Activated CD4-positive, alpha-beta T cell treated with anti-CD3 and anti-CD28 coated beads for 24 hours (primary cell): ENCODE measurements at places on chromosomes 7 and 10.

DNA sequence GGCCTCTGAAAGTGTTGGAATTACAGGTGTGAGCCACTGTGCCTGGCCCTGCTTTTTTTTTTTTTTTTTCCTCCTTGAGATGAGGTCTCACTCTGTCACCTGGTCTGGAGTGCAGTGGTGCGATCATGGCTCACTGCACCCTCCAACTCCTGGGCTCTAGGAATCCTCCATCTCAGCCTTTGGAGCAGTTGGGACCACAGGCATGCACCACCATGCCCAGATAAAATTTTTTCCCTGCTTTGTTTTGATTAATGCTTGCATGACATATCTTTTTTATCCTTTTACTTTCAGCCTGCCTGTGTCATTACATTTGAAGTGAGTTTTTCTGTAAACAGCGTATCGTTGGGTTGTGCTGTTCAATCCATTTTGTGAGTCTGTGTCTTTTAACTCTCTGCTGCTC, 97.0 kb downstream of the ANKRD61 start:
- no peak for DNase-seq

DNA sequence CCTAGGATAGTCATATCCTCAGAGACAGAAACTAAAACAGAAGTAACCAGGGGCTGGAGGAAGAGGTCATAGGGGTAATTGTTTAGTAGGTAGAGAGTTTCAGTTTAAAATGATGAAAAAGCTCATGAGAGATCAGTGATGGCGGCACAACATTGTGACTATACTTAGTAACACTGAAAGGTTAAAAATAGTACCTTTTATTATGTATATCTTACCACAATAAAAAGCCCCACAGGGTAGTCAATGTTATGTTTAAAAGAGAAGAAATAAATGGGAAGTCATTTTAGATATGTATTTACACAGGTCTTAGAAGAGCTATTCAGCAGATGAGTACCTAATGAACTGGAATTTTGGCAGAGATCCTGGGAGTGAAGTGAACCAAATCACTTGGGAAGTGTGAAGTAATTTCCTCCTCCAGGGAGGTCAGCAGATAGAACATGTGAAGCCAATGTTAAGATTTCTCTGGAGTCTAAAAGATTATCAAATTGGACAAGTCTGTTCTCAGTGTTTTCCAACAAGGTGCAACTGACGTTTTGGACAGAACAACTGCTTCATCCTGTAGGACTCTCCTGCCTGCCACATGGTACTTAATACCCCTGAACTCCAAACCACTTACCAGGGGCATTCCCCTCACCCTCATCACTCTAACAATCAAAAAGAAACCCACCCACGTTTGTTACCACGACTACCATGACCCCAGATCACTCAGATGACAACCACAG, 6.4 kb downstream of the CDCA7L start:
- DNase-seq: peak; percentile 41

DNA sequence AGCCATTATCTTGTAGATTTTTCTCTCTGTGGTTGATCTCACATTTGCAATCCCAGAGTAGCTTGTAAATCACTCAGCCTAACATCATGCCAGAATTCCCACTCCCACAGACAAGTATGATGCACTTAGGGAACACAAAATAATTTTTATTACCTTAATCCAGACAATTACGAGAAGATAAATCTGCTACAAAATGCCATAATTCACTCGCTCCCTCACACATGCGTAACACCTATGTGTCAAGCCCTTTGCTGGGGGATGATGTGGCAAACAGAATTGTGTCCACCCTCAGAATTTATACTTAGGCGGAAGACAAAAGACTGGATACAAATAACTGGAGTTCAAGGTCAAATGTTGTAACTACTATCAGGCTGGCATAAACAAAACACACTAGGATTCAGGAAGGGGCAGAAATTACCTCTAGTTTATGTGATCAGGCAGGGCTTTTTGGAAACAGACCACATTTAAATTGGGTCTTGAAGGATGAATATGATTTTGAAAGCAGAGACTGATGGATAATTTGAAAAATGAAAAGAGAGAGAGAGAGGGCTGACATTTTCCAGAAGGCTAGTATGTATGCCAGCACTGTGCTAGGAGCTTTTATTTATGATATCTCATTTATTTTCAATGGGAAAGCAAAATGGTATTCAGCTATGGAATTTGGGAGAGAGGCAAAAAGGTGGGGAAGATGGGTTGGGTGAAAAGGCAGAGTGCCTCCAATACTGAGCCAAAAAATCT, 69.8 kb downstream of the DOCK4 start:
- DNase-seq: no peak

DNA sequence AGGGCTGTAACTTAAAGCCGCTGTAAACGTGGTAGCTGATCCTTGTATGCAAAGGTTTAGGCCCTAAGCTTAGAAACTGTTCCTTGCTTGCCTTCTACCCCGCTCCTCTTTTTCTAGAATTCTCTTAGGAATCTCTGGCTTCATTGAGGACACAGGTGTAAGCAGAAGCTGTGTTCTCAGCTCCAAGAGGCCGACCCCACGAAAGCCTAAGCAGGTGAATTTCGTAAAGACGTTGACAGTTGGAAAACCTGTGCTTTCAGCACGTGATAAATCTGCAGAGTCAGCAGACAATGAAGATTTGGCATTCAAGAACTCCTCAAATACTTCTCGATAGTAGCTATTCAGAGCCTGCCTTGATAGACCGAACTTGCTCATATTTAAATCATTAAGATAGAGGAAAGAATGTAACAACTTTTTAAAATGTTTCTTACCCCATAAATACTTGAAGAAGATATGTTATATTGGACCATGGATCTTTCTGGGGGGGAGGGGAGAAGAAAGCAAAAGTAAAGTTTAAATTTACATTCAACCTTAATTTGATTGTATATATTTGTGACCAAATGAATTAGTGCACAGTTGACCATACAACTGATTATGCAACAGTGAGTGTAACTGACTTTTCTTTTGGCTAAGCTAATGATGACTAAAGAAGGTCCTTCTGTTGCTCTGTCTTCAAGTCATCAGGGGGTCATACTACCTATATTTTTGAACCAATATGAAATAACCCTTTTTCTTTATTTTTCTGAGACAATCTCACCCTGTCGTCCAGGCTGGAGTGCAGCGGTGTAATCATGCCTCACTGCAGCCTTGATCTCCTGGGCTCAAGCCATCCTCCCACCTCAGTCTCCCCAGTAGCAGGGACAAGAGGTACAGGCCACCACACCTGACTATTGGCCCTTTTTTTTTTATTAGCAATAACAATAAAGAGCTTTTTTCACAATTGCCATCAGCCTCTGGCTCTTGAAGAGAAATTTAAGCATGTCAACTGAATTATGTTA, 1.2 kb upstream of the GDI2 start:
- no peak for DNase-seq

DNA sequence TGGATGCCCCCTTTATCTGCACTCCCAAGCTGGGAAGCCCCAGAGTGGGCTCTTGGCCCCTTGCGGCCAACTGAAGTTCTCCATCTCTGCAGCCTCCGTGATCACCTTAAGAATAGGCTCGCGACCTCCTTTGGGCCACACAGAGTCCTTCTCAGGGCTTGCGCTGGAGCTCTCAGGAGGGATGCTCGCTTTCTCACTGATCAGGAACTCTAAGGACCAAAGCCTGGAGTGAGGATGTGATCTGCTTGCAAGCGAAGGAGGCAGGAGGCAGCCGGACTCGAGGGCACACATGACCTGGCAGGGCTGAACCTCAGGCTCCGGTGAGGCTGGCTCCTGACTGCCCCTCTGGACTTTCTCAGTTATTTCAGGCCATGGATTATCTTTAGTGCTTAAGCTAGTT, 192.1 kb upstream of the MKI67 start:
- no peak for DNase-seq

GRCh38 chr10:89845541-89846280, 144.3 kb downstream of the KIF20B start:
- no peak for DNase-seq

DNA sequence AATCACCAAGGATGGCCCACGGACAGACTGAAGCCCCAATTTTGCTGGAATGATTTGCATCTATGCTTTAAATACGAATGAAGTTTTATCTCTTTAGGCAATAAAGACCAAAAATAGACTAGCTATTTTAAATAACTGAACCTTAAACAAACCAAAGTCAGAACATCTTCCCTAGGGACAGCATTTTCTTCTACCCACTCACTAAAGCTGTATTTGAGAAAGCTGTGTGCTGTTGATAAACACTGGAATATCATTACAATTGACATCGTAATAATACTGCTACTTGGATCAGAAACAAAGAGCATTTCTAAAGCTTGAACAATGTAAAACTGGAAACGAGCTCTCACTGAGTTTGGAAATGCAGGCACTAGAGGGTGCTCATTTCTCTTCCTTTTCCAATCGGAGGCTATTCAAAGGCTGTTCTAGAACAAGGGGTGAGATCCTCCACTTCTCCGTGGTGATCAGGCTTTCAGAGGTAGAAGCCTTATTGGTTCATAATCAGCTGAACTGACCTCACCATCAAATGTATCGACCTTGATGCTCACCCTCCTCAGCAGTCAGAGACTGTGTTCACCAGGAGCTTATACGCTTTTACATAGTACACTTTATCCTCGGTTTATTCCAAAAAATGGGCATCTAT, 225.3 kb upstream of the PRSS1 start:
- no peak for DNase-seq

DNA sequence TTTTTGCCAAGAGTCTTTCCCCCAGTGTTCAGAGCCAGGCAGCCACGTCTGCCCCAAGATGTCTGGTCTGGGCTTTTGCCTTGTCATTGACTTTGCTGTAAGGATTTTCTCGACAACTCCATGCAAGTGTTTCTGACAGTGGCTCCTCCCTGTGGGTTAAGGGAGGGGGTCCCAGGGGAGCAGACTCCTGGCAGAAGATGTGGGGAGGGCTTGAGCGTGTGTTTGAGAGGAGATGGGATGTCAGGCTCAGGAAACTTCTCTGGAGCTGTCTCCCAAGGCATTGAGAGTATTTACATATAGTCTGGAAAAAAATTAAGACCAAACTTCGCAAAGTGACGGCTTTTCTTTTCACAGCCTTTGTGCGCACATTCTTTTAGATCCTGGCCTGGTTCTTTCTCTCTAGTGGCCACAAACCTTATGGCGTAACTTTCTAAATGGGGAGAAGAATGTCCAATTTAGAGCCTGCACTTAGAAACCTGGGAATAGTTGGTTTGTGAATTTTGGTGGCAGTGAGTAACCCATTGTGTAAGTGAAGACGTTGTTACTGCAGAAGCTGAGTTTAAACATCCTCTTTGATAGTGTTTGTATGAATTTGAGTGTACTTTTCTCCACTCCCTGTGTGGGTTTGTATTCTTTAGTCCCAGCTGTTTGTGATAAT, 201.5 kb downstream of the LRMDA start:
- no peak for DNase-seq

- DNase-seq: no peak
Observed at GRCh38 chr10:59388671-59388976, 26.3 kb upstream of the FAM13C start.

DNA sequence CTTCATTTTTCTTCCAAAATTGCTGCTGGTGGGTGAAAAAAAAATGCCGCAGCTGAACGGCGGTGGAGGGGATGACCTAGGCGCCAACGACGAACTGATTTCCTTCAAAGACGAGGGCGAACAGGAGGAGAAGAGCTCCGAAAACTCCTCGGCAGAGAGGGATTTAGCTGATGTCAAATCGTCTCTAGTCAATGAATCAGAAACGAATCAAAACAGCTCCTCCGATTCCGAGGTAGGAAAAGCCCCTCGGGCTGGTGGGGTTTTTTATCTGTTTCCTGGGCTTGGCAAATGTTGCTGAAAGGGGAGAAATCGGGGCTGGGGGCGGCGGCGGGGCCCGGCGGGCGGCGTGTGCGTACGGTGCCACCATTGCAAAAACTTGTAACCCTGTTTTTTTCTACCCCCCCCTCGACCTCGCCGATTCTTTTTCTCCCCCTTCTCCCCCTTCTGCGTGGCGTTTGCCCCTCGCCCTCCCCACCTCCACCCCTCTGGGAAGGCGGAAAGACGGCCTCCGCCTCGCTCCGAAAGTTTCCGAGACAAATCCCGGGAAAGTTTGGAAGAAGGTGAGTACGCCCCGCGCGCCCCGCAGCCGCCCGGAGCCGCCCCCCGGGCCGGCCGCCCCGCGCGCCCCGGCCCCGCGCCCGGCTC, 789 bp downstream of the TCF7L2 start:
- no peak for DNase-seq

GRCh38 chr7:148527717-148528168, 62.8 kb upstream of the C7orf33 start:
- DNase-seq: peak; percentile 81

GRCh38 chr7:41835976-41836530, 133.2 kb upstream of the INHBA start:
- no peak for DNase-seq
